ENCODE measurements at places on chromosomes 7 and 10.

DNA sequence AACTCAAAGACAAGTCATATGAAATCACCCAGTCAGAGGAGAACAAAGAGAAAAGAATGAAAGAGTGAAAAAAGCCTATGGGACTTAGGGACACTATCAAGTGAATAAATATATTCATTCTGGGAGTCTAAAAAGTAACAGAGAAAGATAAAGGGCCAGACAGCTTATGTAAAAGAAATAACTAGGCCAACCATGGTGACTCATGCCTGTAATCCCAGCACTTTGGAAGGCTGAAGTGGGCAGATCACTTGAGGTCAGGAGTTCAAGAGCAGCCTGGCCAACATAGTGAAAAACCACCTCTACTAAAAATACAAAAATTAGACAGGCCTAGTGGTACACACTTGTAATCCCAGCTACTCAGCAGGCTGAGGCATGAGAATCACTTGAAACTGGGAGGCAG is 154.7 kb upstream of the TMEM106B start:
- DNase-seq = no peak

DNA sequence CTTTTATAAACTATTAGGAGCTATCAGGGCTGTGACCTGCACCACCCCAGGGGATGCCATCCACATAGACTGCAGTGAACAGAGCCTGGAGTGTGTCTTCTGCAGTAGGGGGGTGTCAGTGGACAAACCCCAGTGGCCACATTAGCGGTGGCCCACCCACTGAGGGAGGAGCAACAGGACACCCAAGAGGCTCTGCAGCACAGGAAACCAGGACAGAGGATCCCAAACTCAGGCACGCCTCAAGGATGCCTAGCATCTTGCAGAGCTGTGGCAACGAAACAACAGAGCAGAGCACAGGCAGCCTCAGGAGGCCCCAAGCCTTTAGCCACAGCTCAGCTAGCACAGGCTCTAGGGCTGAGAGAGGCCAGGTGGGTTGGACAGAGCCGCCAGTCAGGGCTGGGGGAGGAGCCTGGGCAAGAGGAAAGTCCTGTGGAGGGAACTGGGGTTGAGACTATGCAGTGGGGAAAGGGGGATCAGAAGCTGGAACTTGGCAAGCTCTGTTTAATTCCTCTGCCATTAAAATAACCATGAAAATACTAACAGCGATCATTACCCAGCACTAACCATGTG is 53.8 kb downstream of the GRID1 start:
- no peak for DNase-seq

- no peak for DNase-seq
Observed at GRCh38 chr10:49621561-49621960, 7.7 kb downstream of the CHAT start.

GRCh38 chr7:114856625-114857024 is 65.3 kb upstream of the MDFIC start:
- DNase-seq = peak; percentile 81

DNA sequence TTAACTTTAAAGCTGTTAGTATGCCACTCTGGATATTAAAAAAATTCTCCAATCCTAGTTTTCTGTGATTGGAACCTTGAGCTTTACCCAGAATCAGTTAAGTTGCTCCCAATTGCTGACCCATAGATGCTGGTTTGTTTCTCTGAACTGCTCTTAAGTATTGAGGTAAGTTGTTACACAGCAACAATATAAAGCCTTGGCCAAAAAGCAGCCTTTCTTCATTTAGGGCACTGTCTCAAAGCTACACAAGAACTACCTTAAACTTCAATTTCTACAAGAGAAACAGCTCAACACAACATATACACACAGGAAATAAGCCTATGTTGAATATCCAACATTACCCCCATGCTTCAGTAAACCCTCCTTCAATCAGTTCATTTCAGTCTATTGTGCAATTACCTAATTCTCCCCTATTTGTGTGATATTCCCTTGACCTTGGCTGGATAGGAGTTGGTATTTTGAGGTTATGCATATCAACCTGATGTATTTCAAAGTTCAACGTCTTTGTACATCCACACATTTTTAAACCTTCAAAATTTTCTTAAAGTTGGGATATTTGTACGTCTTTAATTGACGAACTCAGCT is 11.5 kb downstream of the HNRNPA2B1 start:
- no peak for DNase-seq

- no peak for DNase-seq
Observed at GRCh38 chr7:64037095-64037494, 8.1 kb upstream of the ZNF727 start.

DNA sequence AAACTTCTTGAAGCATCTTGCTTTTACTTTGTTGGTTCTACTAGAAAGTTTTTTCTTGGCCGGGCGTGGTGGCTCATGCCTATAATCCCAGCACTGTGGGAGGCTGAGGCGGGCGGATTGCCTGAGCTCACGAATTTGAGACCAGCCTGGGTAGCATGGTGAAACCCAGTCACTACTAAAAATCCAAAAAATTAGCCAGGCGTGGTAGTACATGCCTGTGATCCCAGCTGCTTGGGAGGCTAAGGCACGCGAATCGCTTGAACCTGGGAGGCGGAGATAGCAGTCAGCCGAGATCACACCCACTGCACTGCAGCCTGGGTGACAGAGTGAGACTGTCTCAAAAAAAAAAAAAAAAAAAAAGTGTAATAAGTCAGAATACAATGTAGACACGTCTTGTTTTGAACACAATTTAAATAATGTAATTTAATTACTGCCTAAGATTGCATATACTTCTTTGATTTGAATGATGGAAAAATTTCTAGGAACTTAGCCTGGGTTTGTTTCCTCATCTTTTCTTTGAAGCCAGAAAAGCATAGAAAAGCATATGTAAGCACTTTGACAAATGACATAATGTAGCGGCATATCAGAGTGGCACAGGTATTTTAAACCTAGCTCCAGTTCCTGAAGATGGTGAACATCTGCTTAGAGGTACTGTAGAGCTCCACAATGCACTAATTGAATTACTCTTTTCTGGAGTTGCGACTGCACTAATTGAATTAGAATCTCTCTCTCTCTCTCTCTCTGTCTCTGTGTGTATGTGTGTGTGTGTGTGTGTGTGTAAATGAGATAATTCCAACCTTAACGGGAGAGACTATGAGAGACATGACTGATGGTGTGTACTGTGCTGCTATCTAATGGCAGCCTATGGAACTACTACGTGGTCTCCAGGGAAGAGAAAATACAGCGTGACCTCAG is 87.8 kb downstream of the BTRC start:
- peak; percentile 73 for DNase-seq

- no peak for DNase-seq
Observed at GRCh38 chr7:35701287-35701900, 6.5 kb upstream of the HERPUD2 start.

GRCh38 chr10:21625623-21626229 is 91.7 kb downstream of the MLLT10 start:
- DNase-seq = no peak

GRCh38 chr7:2710901-2711551 is 23.0 kb downstream of the AMZ1 start:
- no peak for DNase-seq

DNA sequence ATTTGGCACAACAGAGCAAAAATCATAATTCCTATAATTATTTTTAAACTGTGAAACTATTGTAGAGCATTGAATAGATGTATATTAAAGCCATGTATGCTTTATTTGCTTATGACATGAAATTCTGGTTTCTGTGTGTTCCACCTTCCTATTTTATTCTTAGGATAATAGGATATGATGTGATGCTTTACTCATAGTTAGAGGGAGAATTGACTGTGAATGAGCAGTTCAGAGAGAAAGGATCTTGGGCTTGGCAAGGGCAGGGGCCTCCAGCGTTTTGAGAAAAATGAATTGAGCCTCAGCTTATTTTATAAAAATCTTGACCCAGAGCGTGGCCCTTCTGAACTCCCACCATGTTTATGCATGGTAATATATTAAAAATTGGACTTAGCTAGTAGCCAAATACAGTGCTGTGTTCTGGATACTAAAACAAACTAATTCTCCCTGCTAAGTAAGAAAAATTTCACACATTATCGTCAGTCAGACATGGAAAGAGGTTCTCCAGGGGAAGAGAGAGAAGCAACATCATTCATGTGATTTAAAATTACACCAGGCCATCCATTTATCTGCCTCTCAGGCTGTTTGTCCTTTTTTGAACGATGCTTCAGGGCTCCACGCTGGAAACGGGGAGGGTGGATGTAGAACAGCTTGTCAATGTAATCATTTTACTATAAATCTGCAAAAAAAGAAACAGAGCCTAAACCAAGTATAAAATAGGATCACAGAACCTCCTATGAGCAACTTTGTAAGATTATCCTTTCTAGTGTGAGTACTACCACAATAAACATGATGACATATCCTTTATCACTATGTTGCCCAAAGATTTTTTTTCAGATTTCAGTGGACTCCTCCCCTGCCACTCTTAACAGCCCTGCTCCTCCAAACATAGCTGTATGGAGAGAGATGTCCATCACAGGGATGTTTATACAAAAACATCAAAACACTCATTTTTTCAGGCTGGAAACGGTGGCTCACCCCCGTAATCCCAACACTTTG is 258.1 kb upstream of the C7orf33 start:
- no peak for DNase-seq

- DNase-seq = no peak
Observed at GRCh38 chr10:128064970-128065580, 61.1 kb downstream of the MKI67 start.

DNA sequence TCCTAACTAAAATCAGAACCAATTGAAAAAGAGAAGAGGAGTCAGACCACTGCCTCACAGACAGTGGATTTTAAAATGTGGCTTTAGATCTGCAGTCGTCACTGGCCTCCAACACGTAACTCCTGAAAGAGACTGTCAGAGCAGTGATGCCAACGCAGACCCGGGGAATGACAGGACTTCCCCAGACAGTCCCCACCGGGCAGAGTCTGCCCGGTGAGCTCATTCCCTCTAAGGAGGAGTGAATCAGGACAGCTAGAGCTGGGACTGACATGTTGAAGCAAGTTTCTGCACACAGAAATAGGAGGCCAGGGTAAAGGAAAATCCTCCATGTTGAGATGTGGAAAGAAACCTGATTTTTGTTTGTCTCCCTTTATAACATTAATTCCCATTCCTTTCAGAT is 105.0 kb downstream of the TES start:
- DNase-seq = peak; percentile 93

- DNase-seq = no peak
Observed at GRCh38 chr10:57094083-57094482, 733.0 kb upstream of the ZWINT start.

GRCh38 chr10:92291921-92292845 is 1.2 kb downstream of the MARCHF5 start:
- peak; percentile 30 for DNase-seq

GRCh38 chr7:116577320-116577871 is 52.6 kb downstream of the CAV1 start:
- no peak for DNase-seq

- DNase-seq = no peak
Observed at GRCh38 chr10:28732091-28732490, 54.8 kb downstream of the BAMBI start.

DNA sequence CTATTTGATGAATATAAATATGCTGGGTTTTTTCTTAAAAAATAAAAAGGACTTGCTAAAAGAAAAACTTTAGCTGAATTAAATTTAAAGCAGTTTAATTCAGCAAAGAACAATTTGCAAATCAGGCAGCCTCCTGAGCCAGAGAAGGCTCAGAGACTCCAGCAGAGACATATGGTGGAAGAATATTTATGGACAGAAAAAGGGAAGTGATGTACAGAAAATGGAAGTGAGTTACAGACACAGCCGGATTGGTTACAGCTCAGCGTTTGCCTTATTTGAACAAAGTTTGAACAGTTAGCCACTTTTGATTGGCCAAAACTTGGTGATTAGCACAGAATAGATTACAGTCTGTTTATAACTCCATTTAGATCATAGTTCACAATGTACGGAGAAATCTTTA is 110.3 kb downstream of the GAD2 start:
- DNase-seq = no peak

DNA sequence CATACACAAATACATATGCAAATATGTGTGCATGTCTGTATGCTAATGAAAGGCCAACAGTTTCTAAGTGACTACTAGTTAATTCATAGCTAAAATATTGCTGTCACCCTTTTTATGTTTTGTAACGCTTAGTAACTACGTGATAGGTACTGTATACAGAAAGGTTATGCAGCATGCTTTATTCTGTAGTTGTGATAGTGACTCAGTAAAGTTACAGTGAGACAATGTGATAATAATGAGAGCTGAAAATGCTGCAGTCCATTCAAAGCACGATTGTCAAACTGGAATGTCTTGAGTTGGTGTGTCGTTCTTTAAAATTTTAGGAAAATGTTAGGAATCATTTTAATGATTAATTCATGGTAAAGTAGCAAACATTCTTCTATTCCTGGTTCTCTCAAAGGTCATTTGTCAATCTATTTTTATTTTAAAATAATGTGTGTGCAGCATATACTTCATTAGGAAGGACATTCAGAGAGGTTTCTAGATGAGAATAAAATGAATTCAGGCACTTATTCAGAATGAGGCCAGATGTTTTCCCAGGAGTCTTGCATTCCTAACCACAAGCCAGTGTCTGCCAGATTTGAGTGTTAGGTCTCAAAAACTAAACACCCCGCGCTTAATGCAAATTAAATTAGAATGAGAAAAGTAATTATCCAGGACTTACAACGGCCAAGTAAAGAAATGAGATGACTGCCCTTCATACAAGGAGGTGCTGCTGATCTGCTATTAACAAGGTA is 408.8 kb upstream of the FZD8 start:
- no peak for DNase-seq

DNA sequence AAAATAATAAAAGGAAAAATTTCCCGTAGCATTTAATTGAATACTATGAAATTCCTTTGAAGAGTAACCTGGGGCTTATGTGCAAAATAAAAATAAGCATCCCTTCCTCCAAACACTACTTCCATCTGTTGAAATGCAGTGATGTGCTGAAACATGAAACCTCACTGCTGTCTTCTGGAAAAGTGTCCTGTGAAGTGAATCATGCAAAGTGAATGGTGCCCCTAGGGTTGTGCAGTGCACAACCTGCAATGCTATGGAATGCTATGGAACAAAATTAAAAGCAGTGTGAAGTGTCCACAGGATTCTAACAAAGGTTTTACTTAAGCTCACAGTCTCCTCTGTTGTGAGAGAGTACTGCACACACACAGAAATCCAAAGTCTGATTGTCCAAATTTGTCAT is 480.9 kb downstream of the ETV1 start:
- DNase-seq = no peak

GRCh38 chr10:95810198-95810976 is 54.4 kb downstream of the ENTPD1 start:
- no peak for DNase-seq

DNA sequence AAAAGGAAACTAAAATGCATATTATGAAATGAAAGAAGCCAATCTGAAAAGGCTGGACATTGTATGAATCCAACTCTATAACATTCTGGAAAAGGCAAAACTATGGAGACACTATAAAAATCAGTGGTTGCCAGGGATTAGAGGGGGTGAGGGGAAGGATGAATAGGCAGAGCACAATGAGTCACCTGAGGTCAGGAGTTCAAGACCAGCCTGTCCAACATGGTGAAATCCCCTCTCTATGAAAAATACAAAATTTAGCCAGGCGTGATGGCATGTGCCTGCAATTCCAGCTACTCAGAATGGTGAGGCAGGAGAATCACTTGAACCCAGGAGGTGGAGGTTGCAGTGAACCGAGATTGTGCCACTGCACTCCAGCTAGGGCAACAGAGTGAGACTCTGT is 324.8 kb upstream of the PHYHIPL start:
- peak; percentile 80 for DNase-seq

- no peak for DNase-seq
Observed at GRCh38 chr10:3119796-3120459, 52.6 kb downstream of the PFKP start.

GRCh38 chr7:42479452-42479815 is 242.4 kb upstream of the GLI3 start:
- no peak for DNase-seq

GRCh38 chr10:126500866-126501265 is 112.6 kb upstream of the ADAM12 start:
- peak; percentile 32 for DNase-seq

GRCh38 chr7:155591055-155591775 is 44.9 kb upstream of the CNPY1 start:
- no peak for DNase-seq

All from RCC 7860 (cell line).